ENCODE measurements at places on chromosomes 2 and 18.
A peak's percentile ranks its signal among the peaks of the same experiment; 100 is the strongest.

DNA sequence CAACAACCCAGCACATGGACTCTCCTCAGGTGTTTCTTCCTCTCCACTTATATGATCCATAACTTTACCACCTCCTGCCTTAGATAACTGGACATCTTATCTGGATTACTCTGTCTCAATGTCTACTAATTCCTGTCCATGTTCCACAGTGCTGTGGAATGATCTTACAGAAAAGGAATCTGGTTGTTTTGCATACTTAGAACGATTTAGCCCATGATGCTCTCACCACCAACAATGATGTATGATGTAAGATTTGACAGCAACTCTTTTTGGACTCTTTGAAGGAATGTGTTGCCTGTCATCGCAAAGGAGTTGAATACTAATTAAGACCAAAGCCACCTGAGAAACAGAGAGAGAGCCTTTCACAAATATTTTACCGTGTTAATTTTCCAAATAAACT, 37.7 kb upstream of the SYT4 start:
- DNase-seq: no peak

DNA sequence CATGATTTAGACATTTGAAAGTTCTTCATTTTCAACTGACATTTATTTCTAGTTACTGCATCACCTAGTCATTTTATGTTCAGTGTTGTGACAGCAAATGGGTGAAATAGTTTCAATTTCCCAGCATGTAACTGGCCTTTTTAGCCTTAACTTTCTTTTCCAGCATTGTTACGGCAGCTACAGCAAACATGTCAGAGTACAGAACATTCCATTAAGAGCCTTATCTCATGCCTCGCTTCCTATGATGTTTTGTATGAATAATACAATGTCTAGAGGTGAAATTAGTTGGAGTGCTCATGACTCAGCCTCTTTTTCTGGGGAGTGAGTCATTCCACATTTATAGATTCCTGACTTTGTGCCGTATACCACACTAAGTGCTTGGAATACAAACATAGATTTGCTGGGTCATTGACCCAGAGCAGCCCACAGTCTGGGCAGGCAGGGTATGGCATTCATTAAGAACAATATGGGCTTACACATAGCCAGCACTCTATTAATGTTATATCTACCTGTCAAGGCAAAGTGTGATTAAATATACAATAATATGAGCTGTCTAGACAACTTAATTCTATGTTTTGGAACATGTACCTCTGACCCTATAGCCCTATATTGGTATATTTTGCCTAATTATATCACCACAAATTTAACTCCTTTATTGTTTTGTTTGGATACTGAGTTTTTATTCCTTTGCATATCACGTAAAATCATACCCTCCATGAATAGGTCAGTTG, 72.2 kb downstream of the MAP2 start:
- no peak for DNase-seq

DNA sequence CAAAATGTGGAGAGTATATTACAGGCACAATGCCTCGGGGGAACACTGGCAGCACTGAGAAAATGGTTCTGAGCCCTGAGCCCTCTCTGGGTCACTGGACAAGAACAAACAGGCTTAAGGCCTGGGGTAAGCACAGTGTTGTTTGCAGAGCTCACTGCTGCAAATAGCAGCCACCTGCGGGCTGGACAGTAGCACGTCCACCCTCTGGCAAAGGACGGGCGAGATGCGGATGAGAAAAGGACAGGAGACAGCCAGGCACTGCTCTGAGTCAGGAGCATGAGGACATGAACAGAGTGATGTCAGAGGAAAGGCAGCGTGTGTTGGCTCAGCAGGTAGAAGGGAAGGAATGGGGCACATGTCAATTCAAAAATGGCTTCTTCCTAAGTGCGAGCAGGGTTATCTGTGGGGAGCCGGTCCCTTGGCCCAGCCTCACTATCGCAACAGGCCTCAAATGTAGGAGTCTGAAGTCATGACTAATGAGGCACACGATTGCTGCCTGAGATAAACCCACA, 25.9 kb upstream of the NEB start:
- no peak for DNase-seq

GRCh38 chr2:230920167-230920566, 4.9 kb downstream of the GPR55 start:
- DNase-seq: peak; percentile 28

- DNase-seq: peak; percentile 50
Measured at GRCh38 chr18:13136904-13137669, 81.5 kb upstream of the LDLRAD4 start.

- DNase-seq: no peak
Measured at GRCh38 chr2:173230181-173230580, 124.5 kb upstream of the CDCA7 start.

DNA sequence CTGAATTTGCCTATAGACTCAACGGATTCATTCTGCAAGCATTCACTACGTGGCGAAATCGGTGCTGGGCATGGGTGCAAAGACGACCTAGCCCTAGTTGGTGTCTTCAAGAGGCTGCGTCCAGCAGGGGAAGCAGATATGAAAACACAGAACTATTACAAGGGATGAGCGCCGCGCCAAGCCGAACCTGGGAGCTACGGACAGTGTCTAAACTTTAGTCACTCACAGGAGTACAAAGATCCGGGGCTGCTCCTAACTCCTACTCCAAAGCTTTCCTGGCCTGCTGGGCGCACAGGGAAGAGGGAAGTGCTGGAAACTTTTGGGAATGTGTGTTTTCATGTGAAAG, 732 bp upstream of the ANXA4 start:
- DNase-seq: peak; percentile 38

DNA sequence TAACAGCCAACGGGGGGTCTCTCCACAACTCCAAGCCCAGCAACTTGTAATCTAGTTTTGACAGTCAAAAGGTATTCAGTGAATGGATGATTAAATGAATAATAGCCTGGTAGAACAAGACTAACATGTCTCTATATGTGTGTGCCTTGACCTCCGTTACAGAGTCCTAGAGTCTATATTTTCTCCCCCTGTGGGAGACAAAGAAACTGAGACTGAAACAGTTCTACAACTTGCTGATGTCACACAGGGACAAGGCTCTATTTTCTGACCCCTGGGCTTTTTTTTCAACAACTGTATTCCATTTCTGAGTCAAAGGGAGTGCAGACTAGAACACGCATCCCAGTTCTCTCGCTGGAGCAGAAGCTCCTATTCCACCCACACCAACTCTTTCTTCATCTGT, 223.6 kb upstream of the AGAP1 start:
- no peak for DNase-seq

- DNase-seq: no peak
Measured at GRCh38 chr18:77708826-77709506, 459.3 kb downstream of the GALR1 start.

- DNase-seq: no peak
Measured at GRCh38 chr18:53861185-53861584, 363.3 kb downstream of the MBD2 start.

DNA sequence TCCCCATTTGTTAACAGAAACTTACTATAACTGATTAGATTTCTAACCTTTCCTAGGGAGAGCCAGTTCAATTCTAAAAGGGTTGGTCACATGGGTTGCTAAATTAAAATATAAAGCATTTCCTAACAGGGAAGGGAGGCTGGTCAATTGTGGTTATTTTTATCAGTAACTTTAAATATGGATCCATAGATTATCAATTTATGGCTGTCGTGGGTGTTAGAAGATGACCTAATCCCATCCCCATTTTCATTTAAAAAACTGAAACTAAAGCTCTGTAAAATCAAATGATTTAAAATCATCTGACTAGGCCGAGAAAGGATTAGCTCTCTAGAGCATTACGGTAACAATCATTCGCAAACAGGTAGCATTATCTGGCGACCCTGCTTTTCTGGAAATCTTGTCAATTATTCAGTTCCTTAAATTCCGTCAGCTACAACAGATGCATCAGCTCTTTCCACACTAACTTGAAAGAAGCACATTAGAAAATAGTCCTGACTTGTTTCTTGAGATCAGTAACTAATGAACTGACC, 953 bp upstream of the HNRNPA3 start:
- no peak for DNase-seq

GRCh38 chr2:130864830-130865800, 28.4 kb downstream of the ARHGEF4 start:
- DNase-seq: no peak

DNA sequence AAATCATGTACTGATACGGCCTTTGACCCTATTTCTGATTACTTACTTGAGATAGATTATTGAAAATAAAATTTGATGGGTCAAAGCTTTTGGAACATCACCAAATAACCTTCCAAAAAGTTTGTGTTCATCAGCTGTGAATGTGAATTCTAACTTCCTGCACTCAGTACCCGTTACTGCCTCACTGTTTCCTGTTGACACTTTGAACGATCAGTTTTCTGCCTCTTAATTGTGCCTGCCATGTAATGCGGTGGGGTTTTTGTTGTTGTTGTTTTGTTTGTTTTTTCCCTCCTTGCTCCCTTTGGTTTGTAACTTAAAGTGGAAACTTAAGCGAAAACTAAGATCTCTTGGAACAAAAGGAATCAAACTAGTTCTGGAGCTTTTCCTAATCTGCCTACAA, 18.9 kb downstream of the ATG16L1 start:
- no peak for DNase-seq

- peak; percentile 8 for DNase-seq
Measured at GRCh38 chr2:179139506-179139905, 89.6 kb upstream of the CCDC141 start.

GRCh38 chr2:23706613-23707078, 220.3 kb downstream of the ATAD2B start:
- DNase-seq: no peak

DNA sequence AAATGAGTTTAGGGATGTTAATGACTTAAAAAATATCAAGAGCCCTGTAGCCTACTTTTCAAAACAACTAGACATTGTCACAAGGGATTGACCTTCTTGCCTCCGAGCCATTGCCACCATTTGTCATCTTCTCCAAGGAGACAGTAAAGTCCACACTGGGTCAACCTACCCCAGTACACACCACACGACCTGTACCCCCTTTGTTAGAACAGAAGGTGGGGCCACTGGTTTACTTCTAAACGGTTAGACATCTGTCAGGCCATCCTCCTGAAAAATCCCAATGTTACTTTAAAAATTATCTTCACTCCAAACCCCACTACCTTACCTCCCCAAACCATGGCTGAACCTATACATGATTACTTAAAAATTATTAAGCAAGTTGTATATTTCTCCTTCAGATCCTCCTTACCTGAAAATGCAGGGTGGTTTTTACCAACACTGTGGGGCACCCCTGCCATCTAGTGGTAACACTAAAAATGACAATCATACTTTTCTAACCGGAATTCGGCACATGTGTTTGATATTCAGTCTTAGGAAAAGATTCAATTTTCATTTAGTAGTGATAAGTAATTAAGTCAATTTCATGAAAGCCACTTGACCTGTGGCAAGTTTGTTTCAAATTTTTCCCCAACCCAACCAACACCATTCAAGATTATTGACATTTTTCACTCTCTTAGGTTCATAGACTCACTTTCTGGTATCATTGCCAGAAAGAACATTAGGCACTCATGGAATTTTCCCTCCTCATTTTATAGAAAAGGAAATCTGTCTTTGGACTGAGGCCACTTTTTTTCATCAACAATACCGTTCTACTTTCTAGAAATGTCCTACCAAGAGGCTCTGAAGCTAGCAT, 265.3 kb upstream of the PKDCC start:
- DNase-seq: peak; percentile 12

DNA sequence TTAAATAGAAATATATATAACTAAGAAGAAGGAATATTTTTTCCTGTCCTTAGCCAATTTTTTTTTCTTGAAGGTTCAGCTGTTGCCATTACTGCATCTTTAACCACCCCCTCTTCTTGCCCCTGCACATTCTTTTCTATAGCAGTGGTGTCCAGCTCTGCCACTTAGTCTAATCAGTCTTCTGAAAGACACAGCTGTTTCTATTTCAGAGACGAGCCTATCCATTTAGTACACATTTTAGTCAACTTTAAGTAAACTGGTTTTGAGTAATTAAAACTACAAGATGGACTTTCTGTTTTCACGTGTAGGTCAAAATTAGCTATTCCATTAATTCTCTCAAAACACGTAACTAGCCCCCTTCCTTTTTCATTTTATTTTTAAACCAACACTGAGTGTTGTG, 21.0 kb downstream of the SPOPL start:
- no peak for DNase-seq

DNA sequence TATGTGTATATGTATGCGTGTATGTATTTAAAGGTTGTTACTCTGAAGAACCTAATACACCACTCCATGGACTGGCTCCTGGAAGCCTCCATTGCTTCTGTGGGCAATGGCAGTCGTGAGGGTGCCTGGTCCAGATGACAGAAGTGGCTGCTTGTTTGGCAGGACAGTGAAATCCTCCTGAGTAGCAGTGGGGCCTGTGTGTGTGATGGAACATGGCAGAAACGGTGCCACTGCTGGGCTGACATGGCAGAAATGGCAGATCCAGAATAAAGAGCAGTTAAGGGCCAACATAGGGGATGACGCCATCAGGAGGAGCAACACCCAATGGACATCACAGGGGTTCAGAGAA, 6.1 kb upstream of the CPLX4 start:
- DNase-seq: no peak

- no peak for DNase-seq
Measured at GRCh38 chr2:147033044-147033443, 811.8 kb upstream of the ACVR2A start.

- no peak for DNase-seq
Measured at GRCh38 chr18:57925706-57926105, 118.3 kb upstream of the NEDD4L start.

GRCh38 chr2:217928324-217929181, 74.2 kb downstream of the TNS1 start:
- DNase-seq: no peak

GRCh38 chr18:23494992-23495391, 8.3 kb upstream of the RMC1 start:
- no peak for DNase-seq

DNA sequence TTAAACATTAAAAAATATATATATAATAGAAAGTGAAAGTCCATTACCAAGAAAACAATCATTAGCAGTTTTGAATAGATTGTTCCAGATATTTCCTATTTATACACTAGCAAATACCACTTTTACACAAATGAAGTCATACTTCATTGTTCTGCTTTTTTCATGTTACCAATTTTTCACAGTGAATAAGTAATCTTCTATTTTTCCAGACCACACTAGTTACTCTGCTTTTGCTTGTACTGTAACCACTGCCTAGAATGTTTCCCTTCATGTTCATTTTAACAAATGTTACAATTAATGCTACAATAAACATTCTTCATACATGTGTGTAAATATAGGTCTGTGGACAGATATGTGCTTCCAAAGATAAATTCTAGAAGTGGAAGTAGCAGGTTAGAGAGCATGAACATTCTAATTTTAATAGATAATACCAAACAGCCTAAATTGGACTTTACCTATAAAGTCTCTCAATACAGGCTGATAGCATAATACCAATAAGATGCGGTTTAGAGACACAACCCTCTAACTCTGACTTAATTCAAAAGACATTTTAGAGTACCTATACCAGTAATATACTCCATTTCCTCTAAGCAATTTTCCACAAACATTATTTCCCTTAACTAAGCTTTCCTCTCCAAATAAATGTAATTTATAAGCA, 17.0 kb downstream of the ITSN2 start:
- no peak for DNase-seq
